ENCODE measurements at places on chromosomes 12 and 14.

GRCh38 chr14:68039593-68039992 lies 220.0 kb downstream of the RAD51B start:
- H3K27ac ChIP-seq: no peak overlapping the region
- H3K4me1 ChIP-seq: no peaks in the 10 kb centered on the region
- DNase-seq: no peak
- H3K27me3 ChIP-seq: no peaks in the 10 kb centered on the region

DNA sequence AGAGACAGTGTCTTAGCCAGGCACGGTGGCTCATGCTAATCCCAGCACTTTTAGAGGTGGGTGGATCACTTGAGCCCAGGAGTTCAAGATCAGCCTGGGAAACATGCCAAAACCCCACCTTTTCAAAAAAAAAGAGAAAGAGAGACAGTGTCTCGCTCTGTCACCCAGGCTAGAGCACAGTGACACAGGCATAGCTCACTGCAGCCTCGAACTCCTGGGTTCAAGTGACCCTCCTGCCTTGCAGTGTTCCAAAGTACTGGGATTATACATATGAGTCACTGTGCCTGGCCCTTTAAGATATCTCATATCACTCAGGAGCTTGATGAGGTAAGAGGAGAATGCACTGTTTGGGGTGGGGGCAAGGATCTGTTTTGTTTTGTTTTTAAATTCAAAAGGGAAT lies 48.1 kb upstream of the LTBP2 start:
- H3K27ac ChIP-seq: no peak overlapping the region
- no peak overlapping the region for H3K4me3 ChIP-seq
- H3K4me1 ChIP-seq: no peaks in the 10 kb centered on the region
- H3K27me3 ChIP-seq: no peaks in the 10 kb centered on the region
- H3K36me3 ChIP-seq: peaks cover 40% of the 10 kb centered on the region
- DNase-seq: no peak

GRCh38 chr12:86787419-86787818 lies 531.2 kb upstream of the MGAT4C start:
- no peak overlapping the region for H3K27ac ChIP-seq
- no peak for DNase-seq
- H3K4me3 ChIP-seq: no peak overlapping the region
- no peaks in the 10 kb centered on the region for H3K27me3 ChIP-seq
- no peaks in the 10 kb centered on the region for H3K36me3 ChIP-seq
- H3K4me1 ChIP-seq: no peaks in the 10 kb centered on the region

DNA sequence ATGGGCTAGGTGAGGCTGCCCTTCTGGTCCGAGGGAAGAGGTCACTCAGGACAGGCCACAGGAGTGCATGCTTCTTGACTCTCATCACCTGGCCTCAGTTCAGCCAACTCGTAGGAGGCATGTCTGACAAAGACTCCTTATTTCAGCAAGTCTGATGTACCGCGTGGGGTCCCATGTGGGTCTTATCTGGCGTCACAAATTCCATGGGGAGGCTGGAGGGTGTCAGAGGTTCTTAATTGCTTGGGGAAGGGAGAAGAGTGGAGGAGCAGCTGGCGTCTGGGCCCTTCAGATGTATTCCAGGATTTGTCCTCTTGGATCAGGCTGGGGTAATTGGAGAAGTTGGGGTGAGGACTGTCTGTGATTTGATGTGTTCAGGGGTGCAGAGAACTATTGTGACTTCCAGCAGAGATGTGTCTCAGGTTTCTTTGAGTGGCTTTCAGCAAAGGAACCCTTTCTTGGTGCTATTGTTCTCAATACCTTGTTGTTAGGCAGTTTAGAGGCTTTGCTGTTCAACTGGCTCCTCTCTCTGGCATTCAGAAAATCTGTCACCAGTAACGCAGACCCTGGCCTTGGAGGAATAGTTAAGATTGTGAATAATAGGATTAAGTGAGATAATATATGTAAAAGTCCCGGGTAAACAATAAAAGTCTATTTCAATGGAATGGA lies 60.1 kb downstream of the SUSD6 start:
- H3K4me1 ChIP-seq: peaks cover 44% of the 10 kb centered on the region
- H3K27ac ChIP-seq: no peak overlapping the region
- no peak overlapping the region for H3K4me3 ChIP-seq
- no peak for DNase-seq
- H3K27me3 ChIP-seq: no peaks in the 10 kb centered on the region

GRCh38 chr12:5593086-5593485 lies 161.2 kb downstream of the NTF3 start:
- no peaks in the 10 kb centered on the region for H3K27me3 ChIP-seq
- no peak for DNase-seq
- no peaks in the 10 kb centered on the region for H3K4me1 ChIP-seq
- no peaks in the 10 kb centered on the region for H3K36me3 ChIP-seq
- no peak overlapping the region for H3K4me3 ChIP-seq

- peaks cover 74% of the 10 kb centered on the region for H3K36me3 ChIP-seq
- H3K4me1 ChIP-seq: peaks cover 30% of the 10 kb centered on the region
- no peak overlapping the region for H3K4me3 ChIP-seq
- H3K27ac ChIP-seq: no peak overlapping the region
- H3K27me3 ChIP-seq: no peaks in the 10 kb centered on the region
- DNase-seq: no peak
These were observed 8.0 kb downstream of the KMT2D start for GRCh38 chr12:49052451-49053208.

GRCh38 chr12:28457785-28458184 lies 267.5 kb downstream of the CCDC91 start:
- no peak overlapping the region for H3K4me3 ChIP-seq
- H3K36me3 ChIP-seq: peaks cover 19% of the 10 kb centered on the region
- H3K4me1 ChIP-seq: no peaks in the 10 kb centered on the region
- H3K27me3 ChIP-seq: no peaks in the 10 kb centered on the region
- no peak for DNase-seq

- H3K27me3 ChIP-seq: no peaks in the 10 kb centered on the region
- H3K4me3 ChIP-seq: no peak overlapping the region
- DNase-seq: no peak
- H3K4me1 ChIP-seq: no peaks in the 10 kb centered on the region
These were observed 34.5 kb downstream of the PLCZ1 start for GRCh38 chr12:18703321-18703720.

DNA sequence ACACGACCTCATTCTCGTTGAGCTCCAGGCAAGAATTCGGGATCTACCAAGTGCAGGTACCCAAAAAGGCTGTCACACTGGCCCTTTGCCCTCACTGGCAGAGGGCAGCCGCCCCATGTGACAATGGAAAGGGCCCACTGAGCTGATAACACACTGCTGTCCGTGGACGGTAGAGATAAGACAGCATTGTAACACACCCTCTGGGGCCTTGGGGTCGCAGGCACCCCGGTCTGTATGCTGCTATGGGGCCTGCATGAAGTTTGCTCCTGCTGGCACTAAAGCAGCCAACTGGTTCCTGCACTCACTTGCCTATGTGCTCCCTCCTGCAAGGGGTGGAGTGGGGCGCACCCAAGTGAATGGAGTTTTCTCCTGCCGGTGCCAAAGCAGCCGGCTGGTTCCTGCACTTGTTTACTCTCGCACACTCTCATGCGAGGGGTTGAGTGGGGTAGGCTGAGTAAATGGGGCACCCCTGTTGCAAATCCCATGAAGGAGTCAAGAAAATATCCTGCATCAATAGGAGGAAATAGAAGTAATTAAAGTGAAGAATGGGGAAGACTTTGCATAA lies 477.9 kb downstream of the ATP23 start:
- no peaks in the 10 kb centered on the region for H3K36me3 ChIP-seq
- H3K27me3 ChIP-seq: no peaks in the 10 kb centered on the region
- H3K27ac ChIP-seq: no peak overlapping the region

- no peaks in the 10 kb centered on the region for H3K36me3 ChIP-seq
- H3K4me3 ChIP-seq: no peak overlapping the region
- no peaks in the 10 kb centered on the region for H3K4me1 ChIP-seq
- no peak for DNase-seq
These were observed 414.0 kb upstream of the FLRT2 start for GRCh38 chr14:85115921-85116320.

All from effector memory CD4-positive, alpha-beta T cell (primary cell).